A673 (cell line): ENCODE measurements at places on chromosomes 7 and 10. TPM values are rescaled to one million over a fixed set of nuclear protein-coding genes. Genes with fewer than 3 reads are reported as not detected.

DNA sequence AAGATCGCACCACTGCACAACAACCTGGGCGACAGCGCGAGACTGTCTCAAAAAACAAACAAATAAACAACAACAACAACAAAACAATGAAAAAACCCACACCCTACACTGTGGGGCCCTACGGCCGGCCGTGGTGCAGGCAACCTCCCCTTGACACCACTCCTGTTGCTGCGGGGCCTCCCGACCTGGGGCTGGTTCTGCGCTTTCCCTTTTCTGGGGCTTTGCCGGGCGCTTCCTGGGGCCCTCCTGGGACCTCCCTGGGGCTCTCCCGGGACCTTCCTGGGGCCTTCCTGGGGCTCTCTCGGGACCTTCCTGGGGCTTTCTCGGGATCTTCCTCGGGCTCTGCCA lies 46.6 kb downstream of the INSIG1 start:
- no peak for DNase-seq
- no peak overlapping the region for H3K27ac ChIP-seq
- H3K4me3 ChIP-seq, result peak overlapping the region; percentile 45
- H3K4me1 ChIP-seq, result peaks cover 5% of the 10 kb centered on the region
- no peaks in the 10 kb centered on the region for H3K27me3 ChIP-seq

- no peaks in the 10 kb centered on the region for H3K27me3 ChIP-seq
- H3K4me1 ChIP-seq, result no peaks in the 10 kb centered on the region
- no peak for DNase-seq
- H3K36me3 ChIP-seq, result no peaks in the 10 kb centered on the region
- H3K4me3 ChIP-seq, result no peak overlapping the region
These were observed 36.9 kb downstream of the TAF3 start for GRCh38 chr10:7855205-7855604.

DNA sequence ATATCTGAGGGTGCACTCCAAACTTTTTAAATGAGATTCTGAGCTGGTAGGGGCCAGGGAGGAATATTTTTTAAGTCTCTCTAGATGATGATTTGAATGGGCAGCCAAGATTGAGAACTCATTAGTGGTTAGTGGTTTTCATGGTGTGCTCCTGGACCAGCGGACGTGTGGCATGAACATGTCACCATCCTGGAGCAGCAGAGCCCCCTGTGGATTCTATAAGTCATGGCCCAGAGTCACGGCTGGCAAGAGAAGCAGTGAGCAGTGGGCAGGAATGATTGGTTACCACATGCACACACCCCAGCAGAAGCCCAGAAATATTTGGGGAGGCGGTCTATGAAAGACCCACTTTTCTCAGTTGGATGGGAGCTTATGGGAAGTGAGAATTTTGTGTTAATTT lies 21.2 kb upstream of the UCN3 start:
- H3K27me3 ChIP-seq, result no peaks in the 10 kb centered on the region
- no peak overlapping the region for H3K4me3 ChIP-seq
- DNase-seq, result peak; percentile 48
- H3K27ac ChIP-seq, result no peak overlapping the region
- H3K4me1 ChIP-seq, result no peaks in the 10 kb centered on the region

SH3PXD2A gene
- 54.9 and 57.1 TPM in 2 replicates for total RNA-seq

CPA4 gene
- total RNA-seq, result 0.35 TPM in 1 of 2 replicates, not detected in the other
